ENCODE measurements at places on chromosomes 2 and 18.
A peak's percentile ranks its signal among the peaks of the same experiment; 100 is the strongest.

DNA sequence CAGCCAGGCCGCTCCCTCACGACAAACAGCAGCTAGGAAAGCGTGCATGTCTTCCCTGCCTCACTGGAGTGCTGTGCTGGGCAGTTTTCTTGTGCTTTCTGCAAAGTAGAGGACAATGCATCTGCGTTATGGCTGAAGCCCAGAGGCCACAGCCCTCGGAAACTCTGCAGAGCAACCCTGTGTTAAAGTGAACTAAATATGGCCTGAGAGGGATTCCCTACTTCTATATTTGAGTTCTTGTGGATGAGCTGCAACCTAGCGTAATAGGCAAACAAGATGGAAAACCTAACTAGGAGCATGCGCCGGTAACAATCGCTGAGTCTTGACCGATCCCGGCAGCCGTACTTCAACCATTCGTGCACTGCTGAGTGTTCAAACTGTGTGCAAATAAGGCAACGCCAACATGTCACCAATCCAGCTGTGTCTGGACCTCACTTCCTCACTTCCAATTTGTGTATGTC, 471.9 kb upstream of the HS6ST1 start:
- no peak for DNase-seq

GRCh38 chr18:55588870-55589595, 1.0 kb upstream of the TCF4 start:
- DNase-seq: no peak

DNA sequence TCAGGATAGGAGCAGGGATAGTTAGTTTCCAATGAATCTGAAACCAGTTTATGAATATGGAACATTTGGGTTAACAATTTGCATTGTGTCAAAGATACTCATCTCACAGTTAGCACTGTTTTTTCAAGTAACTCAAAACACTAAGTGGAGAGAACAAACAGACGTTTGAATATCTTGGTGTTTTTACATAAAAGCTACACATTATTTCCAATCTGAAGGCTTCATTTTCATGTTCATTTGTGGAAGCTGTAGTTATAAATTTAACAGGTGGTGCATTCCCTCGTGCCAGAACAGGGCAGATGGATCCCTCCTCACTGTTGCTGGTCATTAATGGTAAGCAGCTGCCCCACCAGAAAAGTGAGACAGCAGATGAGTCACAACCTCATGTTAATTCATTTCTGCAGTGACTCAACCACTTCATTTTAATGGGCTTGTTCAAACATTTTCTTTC, 286.9 kb downstream of the TMX3 start:
- DNase-seq: no peak

- peak; percentile 33 for DNase-seq
These were observed 1.0 kb downstream of the PLEKHB2 start for GRCh38 chr2:131105950-131106801.

- peak; percentile 66 for DNase-seq
These were observed 379.0 kb downstream of the SETBP1 start for GRCh38 chr18:45059695-45060094.

- DNase-seq: no peak
These were observed 1.6 kb upstream of the TMBIM1 start for GRCh38 chr2:218293715-218294429.

DNA sequence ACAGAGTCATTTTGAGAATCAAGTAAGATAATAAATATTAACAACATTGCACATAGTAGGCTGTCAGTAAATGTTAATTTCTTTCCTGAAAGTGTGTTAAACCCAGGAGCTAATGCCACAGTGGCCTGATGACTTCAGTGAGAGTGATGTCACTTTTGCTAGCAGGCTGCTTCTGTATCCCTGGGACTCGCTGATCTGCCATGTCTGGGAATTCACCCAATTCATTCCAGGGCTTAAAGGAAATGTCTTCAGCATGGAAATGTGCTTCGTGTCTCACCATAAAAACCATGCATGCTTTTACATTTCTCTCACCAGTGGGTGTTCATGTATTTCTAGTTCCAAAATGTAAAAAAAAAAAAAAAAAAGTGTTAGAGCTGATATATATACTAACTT, 56.8 kb upstream of the MAPRE3 start:
- DNase-seq: peak; percentile 15

- DNase-seq: no peak
These were observed 247.0 kb downstream of the AGAP1 start for GRCh38 chr2:235740821-235741220.

DNA sequence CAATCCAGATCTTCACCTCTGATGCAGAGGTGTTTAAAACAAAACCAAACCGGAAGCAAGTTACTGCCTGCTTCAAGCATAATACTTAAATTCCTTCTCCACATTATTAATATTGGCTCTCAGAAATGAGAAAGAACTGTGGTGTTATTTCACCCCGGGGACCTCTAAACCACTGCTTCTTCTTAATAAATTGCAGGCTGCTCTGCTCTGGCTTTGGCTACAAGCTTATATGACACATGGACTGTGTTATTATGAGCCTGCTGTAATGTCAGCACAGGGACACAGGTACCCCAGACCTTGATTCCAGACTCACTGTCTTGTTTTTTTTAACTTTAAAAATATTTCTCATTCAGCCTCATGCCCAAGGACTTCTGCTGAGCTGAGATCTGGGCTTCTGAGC, 45.1 kb downstream of the ST6GAL2 start:
- no peak for DNase-seq

DNA sequence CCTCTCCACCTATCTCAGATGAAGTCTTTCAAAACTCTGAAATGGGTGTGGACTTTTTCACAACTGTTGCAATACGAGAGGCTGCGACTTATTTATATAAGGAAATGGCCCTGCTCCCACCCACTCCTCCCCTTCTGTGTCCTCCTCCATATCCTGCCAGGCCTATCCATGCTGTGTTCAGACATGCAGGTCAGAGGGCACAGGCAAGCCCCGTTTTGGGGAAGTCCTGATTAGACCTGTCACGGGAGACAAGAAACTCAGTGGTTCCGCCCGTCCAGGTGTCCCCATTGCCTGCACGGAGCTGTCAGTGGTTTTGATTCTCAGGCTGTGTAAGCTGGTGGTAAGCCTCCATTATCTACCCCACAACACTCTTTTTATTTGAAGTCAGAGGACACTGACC, 99.6 kb upstream of the MGAT5 start:
- no peak for DNase-seq

DNA sequence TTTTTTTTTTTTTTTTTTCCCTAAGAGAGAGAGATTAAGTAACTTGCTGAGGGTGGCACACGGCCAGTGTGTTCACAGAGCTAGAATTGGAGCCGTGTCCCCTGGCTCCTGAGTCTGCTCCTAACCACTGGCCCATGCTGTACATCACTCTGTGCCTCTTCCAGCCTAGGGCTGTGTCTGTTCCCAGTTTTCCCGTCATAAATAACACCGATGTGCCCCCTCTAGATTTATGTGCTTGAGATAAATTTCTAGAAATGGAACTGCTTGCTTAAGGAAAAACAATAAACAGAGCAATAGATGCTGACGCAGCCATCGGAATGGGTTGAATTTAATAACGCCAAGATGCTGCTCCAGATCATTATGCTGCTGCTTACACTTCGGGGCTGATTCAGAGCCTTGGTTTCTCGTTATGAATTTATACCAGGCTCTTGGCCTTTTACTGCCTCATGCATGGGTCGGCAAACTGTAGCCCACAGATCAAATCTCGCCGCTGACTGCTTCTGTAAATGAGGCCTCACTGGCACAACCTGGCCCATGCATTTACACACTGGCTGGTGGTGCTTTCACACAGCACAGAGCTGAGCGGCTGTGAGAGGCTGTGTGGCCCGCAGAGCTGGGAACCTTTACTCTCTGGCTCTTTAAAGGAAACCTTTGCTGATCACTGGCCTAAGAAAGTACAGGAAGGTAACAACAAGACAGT, 58.1 kb downstream of the NDUFA10 start:
- DNase-seq: no peak

DNA sequence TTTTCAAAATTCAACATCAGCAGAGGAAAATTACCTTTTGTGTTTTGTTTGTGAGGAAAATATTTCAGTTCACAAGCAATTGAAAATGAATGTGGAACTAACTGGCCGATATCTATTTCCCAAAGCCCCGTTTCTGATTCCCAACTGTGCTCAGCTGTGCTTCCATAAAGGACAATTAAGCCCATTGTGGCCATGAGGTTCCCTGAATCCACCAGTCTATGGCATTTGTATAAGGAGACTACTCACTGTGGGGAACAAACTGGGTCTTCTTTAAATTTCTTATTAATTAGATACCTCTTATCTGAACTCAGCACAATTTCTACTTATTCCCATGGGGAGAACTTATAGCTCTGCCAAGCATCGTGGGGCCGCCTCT, 31.4 kb upstream of the AGAP1 start:
- DNase-seq: no peak

DNA sequence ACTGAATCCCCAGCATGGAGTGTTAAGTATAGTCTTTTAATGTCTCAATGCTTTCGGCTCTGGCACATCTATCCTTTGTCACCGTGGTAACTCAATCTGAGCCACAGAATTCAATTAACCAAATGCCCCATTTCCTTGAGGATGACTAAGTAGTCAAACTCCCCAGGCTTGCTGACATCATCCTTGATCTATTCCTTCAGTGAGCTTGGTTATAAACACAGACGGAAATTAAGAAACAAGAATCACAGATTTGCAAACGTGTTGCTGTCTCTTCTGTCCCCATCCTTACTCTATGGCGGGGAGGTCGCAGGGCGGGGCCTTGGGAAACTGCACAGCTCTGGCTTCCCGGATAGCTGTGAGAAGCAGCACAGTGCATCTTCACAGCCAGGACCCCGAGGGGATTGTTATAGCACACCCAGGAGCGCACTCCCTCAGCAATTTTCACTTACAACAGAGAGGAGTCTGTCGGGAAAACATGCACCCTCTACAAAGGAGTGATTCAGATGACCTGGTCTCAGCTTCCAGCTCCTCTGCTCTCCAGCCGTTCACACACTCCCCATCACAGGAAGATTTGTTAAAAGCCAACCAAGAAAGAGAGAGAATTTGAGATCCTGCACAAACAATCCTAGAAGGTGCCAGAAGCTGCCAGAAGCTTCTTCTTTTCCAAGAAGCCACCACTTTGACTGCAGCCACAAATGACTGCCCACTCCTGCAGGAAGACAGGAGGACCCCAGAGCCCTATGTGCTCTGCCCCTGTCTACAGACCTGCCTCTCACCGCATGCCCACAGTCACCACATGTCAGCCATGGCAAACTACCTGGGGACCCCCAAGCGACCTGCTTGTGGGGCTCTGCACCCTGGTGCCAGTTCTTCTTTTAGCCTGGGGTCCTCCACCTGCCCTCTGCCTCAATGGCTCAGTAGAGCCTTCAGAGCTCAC, 44.9 kb upstream of the YWHAQ start:
- DNase-seq: peak; percentile 95

DNA sequence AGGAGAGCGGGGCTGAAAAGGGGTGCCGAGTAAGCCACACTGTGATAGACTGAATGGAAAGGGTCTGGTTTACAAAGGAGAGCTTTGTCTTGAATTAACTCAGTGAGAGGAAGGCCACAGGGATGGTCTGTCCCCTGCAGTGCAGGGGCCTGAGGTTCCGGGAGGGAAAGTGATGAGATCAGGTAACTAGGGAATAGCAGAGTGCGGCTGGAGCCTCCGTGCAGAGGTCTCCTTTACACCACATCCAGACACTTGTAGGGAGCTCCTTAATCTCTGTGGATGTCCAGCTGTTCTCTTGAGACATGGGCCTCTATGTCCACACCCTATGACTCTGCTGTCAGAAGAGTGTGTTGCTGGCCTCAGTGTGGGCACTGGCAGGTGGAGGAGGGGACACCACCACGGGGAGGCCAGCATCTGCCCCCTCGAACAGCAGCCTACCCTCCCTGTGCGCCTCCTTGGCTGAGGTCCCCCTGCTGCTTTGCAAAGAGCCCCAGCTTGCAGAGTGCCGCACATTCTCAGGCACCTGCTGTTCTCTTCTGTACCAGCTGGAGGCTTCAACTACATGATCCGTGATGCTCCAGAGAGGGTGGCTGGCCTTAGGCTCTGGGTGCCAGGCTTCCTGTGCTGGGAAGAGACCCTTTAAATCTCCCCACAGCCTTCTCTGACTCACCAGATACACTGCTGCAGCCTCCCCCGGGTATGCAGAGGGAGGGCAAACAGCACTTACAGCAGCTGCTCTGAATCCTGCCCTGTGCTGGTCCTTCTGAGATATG, 25.9 kb downstream of the ENOSF1 start:
- no peak for DNase-seq

Data from Daoy (cell line).